ENCODE measurements at places on chromosomes 4 and X.
A peak's percentile ranks its signal among the peaks of the same experiment; 100 is the strongest.

GRCh38 chr4:181213551-181213950 is 1029.7 kb upstream of the TENM3 start:
- no peak for DNase-seq

DNA sequence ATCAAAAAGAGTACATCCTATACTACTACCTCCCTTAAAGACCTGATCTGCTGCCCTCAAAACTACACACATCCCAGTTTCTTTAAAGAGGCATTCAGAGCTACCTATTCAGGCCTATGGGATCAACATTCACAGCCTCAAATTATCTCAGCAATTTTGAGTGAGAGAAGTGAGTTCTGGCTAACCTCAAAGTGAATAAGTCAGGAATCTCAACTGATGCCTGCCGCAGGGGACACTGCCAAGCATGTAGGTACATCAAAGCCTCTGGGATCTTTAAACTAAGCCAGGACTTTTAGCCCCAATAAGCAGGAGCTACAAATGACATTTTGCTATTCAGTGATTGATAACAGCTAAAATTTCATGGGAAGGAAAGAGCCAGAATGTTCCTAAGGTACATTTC is 11.6 kb downstream of the GRPR start:
- no peak for DNase-seq

- DNase-seq = no peak
Observed at GRCh38 chrX:153647461-153648357, 706 bp downstream of the DUSP9 start.

- no peak for DNase-seq
Observed at GRCh38 chr4:13635286-13635799, 7.8 kb upstream of the BOD1L1 start.

GRCh38 chrX:7088968-7089615 is 58.4 kb upstream of the STS start:
- no peak for DNase-seq

GRCh38 chr4:3413675-3414420 is 27.9 kb upstream of the HGFAC start:
- DNase-seq = no peak

DNA sequence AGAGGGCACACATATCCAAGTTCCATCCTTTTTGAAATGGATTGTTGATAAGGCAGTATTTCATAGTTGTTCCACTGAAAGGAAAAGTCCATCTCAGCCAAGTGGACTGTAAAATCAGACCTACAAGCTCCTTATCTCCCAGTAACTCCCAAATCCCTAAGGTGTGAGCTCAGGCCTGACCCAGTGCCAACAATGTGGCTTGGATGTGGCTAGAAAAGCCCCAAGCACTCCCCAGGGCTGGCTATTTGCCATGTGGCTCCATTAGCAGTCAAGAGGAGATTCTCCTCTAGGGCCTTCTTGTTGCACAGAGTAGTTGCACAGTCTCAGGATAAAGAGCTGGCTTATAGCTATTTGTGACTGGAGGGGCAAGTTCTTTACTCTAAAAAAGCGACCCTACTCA is 25.0 kb upstream of the DGKK start:
- no peak for DNase-seq

- DNase-seq = no peak
Observed at GRCh38 chr4:8316911-8317351, 47.4 kb downstream of the HTRA3 start.

DNA sequence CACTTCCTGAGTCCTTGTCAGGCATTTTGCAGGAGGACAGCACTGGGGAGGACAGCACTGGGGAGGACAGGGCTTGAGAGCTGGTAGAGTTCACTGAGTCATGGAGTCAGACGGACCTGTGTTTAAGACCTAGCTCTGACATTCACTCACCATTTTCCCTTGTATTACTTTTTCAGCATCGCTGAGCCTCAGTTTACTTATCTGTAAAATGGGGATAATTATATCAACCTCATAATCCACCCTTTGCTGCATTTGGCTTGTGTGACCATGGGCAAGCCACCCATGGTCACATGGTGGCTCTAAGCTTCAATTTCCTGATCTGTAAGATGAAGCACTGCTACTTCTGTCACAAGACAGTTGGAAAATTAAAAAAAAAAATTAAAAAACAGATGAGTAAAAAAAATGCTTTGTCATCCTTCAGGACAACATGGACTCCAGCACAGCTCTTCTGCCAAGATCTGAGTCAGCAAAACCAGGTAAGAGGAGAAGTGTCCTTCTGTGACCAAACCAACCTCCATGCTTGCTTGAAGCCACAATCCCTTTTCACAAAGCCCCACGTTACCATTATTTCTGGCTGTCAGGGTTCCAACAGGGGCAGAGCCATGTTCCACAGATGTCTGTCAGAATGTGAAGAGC is 275.5 kb downstream of the RAB28 start:
- no peak for DNase-seq

DNA sequence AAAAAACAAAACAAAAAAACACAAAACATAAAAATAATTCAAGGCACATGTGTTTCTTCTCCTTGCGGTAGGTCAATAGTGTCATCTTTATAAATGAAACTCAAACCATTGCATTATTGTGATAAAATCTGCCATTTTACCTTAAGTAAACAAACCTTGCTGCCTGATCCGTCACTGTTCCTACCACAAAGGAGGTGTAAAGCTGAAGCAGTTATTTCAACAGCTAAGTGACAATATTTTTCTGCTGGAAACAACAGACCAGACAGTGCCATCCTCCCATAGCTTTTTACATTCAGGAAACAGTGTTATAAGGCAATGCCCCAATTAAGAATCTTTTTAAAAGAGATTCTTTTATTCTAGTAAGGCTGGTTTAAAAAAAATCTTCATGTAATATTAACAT is 242.7 kb downstream of the PPP1R2C start:
- no peak for DNase-seq

DNA sequence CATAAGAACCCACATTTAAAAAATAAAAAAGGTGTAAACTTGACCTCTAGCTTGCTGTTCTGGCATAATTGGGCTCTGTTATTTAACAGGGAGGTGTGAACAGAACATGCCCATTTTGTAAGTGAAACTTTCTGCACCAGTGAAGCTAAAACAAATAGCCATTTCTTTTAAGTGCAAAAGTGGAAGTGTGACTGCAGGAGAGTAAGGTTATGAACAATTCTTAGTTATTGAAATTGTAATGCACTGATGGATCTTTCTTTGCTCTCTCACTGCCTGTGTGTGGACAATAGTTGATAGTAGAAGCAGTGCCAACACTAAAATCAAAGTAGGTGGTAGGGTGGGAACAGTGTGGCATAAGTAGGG is 12.6 kb downstream of the P2RY10 start:
- DNase-seq = no peak

- no peak for DNase-seq
Observed at GRCh38 chr4:181121733-181122132, 1121.5 kb upstream of the TENM3 start.

GRCh38 chr4:42633605-42634388 is 23.1 kb downstream of the ATP8A1 start:
- DNase-seq = no peak

- DNase-seq = no peak
Observed at GRCh38 chr4:39840027-39840426, 137.7 kb downstream of the PDS5A start.

DNA sequence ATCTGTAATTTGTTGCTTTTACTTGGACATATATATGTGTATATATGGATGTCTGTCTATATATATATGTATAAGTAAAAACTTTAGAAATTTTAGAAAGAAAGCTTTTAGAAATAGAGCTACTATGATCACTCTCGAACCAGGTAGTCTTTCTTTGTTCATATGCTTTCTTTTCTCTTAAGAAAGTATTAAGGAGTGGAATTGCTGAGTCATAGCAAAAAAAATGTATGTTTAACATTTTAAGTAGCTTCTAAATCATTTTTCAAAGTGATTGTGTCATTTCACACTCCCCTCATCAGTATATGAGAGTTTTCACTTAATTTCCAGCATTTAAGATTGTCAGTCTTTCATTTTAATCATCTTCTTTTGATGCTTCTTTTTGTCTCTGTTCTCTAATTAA is 447.9 kb upstream of the TECRL start:
- no peak for DNase-seq

DNA sequence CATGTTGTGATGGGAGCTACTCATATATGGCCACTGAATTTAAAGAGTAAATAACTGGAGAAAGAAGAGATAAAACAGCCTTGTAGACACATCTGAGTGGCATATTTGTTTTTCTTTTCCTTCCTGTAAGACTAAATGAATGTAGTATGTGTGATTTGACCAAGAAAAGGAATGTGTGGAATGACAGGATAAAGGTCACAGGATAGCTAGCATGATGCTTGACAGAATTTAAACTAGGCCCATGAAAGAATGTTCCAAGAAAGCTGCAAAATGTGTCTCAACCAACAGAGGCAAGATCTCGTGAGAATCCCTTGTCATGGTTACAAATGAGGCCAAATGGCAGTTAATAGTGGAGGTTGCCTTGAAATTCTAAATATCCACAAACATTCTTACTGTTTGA is 137.0 kb downstream of the KCNIP4 start:
- no peak for DNase-seq

- DNase-seq = no peak
Observed at GRCh38 chr4:1253831-1254230, 4.9 kb upstream of the CTBP1 start.

DNA sequence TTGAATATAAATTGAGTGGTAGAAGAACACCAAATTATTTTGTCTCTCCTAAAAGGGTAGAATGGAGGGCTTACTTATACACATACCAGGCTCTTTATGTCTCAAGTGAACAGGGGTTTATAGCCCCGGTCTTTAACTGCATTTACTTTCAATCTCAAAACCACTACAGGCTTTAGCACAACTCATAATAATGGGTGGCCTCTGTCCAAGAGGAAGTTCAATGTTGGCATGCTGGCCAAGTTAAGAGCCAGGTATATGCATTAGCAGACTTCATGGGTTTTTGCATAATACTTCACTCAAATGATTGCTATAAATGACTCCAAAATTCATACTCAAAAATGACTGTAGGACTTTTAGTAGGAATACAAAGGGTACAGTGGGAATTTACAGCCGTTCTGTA is 118.5 kb upstream of the OTUD4 start:
- DNase-seq = no peak

- no peak for DNase-seq
Observed at GRCh38 chrX:120457766-120458180, 11.3 kb downstream of the LAMP2 start.

DNA sequence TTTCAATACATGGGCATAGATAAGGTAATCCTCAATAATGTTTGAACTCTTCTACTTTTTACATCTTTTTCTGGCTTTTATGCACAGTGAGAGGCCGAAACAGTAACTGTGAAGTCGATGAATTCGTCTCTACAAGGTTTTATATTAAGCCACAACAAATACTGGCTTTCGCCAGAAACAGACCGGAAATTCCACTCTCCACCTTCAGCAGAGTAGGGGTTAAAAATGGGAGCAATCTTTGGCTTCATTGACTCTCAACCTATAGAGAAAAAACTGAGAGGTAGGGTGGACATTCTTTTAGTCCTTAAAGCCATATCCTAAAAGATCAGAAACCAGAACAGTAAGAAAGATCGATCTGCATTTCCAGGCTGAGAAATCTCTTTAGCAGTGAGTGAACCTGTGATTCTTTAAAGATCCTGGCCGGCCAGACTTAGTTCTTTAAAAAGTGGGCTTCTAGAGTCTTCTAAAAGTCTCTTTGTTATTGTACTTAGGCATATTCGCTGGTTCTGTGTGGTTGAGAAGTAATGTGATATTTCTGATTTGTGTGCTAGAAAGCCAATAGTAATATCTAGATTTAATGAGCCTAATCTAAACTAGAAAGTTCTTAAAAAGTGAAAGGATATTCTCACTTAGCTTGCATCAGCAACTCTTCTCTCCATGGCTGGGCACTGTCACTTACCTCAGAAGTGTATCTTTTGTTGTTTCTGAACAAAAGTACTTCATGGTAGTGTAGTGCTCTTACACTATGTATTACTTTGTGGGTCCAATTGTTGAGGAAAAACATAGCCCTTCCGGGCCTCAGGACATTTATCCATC is 2.0 kb downstream of the HSPA4L start:
- no peak for DNase-seq

DNA sequence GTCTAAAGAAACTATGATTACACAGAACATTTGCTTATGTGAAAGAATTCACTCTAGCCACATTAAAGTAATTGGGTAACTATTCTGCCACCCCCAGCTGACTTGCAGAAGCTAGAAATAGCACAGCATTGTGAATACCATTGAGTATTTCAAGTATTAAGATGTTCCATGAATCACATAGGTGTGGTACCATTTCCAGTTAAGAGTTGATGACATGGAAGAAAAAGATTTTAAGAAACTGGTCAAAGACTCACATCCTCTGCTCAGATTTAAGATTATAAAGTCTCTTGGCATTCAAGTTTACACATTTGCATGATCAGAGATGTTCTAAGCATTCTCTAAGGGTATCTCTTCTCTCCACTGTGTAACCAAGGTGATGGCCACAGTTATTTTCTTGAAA is 287.5 kb downstream of the CAMK2D start:
- no peak for DNase-seq

DNA sequence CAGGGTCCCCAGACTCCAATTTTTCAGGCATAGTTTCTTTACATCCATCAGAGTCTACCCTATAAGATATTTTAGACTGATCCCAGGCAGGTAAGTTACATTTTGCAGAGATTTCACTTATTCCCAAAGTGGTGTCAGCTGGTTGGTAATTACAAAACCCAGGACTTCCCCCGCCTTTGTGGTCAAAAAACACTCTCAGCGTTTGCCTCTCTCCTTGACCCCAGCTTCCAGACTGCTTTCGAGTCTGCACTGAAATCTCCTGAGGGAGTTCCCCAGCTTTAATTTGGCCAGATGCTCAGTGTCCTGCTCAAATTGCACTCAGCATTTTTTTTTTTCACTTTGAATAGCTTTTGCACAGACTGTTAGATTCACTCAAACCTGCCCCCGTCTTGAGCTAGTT is 11.2 kb upstream of the AMOT start:
- no peak for DNase-seq

- DNase-seq = no peak
Observed at GRCh38 chr4:124501576-124501975, 211.0 kb downstream of the ANKRD50 start.

- no peak for DNase-seq
Observed at GRCh38 chrX:9558615-9559014, 93.8 kb downstream of the TBL1X start.

GRCh38 chrX:39629001-39629400 is 468.8 kb downstream of the BCOR start:
- DNase-seq = no peak

GRCh38 chr4:47788126-47788525 is 49.7 kb downstream of the CORIN start:
- DNase-seq = no peak

GRCh38 chr4:140861359-140862176 is 105.4 kb upstream of the TBC1D9 start:
- DNase-seq = peak; percentile 35

DNA sequence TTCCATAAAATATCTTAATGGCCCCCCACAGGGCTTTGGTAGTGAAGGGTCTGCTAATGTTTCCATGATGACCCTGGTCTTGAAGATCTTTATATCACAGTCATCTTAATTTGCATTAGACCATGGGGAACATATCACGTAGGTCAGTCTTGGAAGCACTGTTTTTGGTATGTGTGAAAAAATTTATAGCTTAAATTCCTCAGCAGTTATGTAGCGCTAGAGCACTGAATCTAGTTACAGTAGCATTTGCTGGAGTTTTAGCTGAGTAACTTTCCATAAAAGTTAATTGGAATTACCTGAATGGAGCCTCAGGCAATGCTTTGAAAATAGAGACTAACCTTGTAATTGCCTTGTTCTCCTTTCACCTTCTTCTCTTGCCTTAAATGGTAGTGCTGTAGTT is 648.8 kb downstream of the IQCM start:
- no peak for DNase-seq
